ENCODE measurements at places on chromosomes 1 and 21.

GRCh38 chr1:171833091-171833825 lies 8.0 kb upstream of the DNM3 start:
- no peak for DNase-seq

- peak; percentile 39 for DNase-seq
These were observed 67.7 kb downstream of the MACF1 start for GRCh38 chr1:39272027-39272797.

- no peak for DNase-seq
These were observed 47.6 kb downstream of the TYW3 start for GRCh38 chr1:74780594-74780993.

DNA sequence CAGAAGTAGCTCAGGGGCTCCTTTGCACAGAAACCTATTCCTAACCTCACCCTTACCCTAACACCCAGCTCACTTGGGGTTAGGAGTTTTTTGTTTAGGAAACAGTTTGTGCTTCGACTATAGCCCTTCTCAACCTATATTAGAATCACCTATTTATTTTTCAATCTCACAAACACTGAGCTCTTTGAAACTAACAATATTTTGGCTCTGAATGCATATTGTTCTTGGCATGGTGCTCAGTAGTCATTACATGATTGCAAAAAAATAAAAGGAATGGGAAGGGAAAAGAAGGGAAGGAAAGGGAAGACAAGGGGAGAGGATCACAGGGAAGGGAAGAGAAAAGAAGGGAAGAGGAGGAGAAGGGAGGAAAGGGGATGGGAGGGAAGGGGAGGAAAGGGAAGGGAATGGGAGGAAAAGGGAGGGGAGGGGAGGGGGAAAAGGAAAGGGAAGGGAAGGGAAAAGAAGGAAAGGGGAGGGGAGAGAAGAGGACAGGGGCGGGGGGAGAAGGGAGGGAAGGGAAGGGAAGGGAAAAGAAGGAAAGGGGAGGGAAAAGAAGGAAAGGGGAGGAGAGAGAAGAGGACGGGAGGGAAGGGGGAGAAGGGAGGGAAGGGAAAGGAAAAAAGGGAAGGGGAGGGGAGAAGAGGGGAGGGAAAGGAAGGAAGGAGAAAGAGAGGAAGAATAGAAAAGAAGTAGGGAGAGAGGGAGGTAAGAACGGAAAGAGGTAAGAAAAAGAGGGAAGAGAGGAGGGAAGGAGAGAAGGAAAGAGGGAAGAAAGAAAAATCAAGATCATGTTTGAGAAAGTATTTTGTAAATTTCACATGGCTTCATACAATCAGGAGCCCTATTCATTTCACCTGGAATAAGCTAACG lies 484.1 kb upstream of the NFIA start:
- DNase-seq = no peak

- DNase-seq = no peak
These were observed 2.6 kb upstream of the PDC start for GRCh38 chr1:186463511-186463910.

- DNase-seq = no peak
These were observed 415.2 kb upstream of the DAB1 start for GRCh38 chr1:57839067-57839466.

DNA sequence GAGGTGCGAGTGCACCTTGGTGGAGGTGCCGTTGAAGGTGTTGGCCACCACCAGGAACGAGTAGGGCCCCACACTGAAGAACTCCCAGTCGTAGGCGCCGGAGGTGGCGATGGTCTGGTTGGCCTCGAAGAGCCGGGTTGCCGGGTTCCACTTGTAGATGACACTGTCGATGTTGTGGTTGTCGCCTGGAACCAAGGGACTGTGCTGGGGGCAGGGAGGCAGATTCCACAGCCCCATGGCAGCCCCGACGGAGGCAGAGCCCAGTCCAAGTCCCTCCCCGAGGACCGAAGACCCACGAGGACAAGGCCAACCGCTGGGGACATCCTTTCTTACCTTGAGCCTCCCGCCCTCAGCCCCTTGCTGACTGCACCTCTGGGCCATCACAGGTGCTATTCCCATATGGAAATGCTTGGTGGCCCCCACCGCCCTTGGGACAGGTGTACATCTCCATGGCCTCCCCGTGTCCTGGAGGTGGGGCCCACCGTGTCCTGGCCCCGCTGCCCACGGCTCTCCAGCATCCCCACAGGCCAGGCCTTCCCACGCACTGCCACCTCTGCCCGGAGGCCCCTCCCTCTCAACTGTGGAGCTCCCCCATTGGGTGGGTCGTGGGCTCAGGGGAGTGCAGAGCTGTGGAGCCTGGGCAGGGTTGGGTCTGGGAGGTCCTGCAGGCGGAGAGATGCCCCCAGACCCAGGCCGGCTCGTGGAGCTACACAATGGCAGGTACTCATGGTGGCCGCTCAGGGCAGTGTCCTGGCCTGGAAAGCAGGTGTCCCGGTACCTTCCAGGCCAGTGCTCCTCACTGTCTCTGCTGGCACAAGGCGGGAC lies 17.9 kb downstream of the KRTAP10-1 start:
- DNase-seq = no peak

GRCh38 chr21:22609802-22610201 lies 1611.6 kb downstream of the NCAM2 start:
- DNase-seq = no peak

- no peak for DNase-seq
These were observed 186.8 kb downstream of the APP start for GRCh38 chr21:25983745-25984144.

GRCh38 chr1:212622467-212622866 lies 13.9 kb downstream of the ATF3 start:
- no peak for DNase-seq

DNA sequence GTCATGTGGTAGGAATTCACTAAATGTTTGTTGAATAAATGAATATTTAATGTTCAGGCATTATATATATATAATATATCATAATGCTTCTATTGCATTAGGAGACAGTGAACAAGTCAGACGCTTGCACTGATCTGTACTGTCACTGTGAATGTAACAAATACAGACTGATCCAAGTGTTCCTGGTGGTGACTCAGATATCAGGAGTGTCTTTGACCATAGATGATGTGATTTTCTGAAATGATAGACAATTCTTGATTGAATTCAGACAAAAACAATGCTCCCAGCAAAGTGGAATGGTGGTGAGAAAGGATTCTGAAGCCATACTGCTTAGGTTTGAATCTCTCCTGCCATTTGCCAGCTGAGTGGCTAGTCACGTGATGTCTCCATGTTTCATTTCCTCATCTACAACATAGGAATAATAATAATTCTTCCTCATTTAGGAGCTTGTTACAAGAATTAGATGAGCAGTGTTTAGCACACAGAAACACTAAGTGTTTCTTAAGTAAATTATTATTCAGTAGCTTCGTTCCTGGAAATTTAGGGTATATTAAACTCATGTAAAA lies 71.0 kb downstream of the OLFML2B start:
- no peak for DNase-seq

DNA sequence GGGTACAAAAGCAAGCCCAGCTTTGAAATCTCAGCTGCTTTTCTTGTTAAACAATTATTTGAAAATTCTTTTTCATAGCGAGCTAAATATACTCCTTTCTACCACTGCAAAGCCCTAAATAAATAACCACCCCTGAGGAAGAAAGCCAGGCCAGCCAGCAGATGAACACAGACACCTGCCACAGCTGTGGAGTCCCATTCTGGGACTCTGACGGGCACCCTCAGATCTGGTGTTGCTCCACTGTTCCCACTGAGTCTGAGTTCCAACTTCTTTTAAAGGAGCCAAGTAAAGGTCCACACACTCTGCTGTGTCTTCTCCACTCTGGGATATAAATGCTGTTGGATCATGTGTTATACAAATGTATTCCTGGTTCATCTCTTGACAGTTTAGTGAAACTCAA lies 77.6 kb upstream of the COA6 start:
- DNase-seq = no peak

GRCh38 chr1:111222308-111223125 lies 5.0 kb upstream of the CHI3L2 start:
- DNase-seq = peak; percentile 77

DNA sequence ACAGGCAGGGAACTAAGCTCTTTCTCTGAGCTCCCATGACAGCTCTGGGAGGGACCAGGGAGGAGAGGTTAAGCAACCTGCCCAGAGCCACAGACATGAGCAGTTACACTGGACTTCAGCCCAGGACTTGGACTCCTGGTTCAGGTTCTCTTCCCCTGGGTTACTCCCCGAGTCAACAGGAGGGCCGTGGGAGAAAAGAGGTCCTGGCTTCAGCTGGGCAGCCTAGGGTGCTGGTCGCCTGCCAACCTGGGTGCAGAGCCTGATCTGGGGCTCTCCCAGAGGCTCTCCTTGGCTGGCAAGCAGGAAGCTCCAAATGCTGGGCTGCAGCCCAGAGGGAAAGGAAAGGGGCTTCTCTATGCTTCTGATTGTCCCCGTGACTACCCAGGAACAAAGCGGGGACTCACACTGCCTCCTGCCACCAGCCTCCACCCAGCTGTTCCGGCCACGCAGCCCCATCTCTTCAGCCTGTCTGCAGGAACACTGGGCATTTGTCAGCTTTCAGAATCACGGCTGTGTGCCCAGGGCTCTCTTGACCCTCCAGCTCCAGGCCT lies 141.8 kb downstream of the HIVEP3 start:
- no peak for DNase-seq

- DNase-seq = no peak
These were observed 687.7 kb upstream of the ADGRL4 start for GRCh38 chr1:79694241-79694640.

DNA sequence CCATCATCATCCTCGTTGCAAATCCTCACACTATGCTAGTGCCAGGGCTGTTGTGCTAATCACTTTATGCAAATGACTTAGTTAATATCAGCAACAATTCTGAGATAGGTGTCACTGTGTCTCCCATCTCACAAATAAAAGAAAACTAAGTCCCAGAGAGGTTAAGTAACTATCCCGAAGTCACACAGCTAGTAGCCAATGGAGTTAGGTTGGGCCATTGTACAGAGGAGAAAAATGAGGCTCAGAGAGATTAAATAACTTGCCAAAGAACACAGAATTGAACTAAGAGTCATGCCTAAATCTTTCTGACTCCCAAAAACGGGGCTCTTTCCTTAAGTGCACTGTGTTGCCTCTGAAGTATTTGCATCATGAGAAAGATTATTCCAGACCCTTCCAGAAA lies 146.4 kb downstream of the MIS18A start:
- DNase-seq = no peak

- DNase-seq = peak; percentile 21
These were observed 89.5 kb upstream of the CD53 start for GRCh38 chr1:110783292-110783918.

GRCh38 chr1:25579292-25580252 lies 36.2 kb downstream of the LDLRAP1 start:
- DNase-seq = no peak

GRCh38 chr1:228314315-228314657 lies 92.3 kb downstream of the TRIM11 start:
- DNase-seq = no peak

GRCh38 chr1:11927866-11928592 lies 1.8 kb upstream of the KIAA2013 start:
- DNase-seq = no peak

DNA sequence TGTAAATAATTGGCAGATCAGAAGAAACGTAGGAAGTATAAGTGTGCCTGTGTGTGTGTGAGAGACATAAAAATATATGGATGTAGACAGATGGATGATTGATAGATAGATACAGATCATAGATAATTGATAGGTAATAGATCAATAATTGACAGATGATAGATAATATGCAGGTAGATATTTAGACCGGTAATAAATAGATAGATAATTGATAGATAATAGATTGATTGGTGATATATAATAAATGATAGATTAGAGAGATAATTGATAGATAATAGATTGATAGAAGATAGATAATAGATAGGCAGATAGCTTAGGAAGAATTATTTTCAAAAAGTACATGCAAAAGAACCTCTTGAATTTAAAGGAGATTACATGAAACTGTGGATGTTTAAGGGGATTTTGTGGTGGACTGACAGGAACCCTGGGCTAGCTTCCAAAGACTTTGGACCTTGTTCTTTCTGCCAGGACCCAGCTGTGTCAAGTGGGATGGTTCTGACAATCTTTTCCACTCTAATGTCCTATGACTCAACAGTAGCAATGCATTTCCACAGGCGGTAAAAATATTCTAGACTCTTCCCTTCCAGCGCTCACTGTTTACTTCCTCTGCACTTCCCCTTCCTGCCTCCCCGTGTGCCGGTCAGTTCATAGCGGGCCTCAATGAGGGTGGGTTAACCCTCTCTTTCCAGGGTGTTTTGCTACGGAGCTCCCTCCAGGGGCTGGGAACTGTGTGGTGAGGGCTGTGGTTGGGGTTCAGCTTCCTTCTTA lies 39.4 kb downstream of the KCNJ15 start:
- DNase-seq = no peak

DNA sequence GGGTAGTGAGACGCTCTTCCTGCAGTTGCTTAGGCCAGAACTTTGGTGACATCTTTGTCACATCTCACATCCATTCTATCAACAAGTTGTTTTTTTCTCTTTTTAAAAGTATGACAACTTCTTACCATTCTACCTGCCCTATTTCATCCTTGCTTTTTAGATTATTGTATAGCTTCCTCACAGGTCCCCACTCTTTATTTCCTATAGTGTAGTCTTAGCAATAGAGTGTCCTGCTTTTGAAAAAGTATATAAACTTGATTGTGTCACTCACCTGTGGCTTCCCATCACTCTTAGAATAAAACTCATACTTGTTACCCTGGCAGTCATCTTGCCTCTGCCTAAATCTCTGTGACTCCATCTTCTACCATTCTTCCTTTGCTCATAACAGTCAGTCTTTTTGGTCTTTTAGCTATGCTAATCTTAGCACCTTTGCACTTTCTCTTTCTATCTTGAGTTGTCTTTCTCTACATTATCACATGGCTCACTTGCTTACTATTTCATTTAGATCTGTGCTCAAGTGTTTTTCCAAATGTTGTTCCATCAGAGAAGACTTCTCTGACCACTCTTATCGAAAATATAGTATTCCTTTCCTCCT lies 9.5 kb downstream of the CDC73 start:
- no peak for DNase-seq

- no peak for DNase-seq
These were observed 46.5 kb upstream of the PARP1 start for GRCh38 chr1:226454349-226454748.

DNA sequence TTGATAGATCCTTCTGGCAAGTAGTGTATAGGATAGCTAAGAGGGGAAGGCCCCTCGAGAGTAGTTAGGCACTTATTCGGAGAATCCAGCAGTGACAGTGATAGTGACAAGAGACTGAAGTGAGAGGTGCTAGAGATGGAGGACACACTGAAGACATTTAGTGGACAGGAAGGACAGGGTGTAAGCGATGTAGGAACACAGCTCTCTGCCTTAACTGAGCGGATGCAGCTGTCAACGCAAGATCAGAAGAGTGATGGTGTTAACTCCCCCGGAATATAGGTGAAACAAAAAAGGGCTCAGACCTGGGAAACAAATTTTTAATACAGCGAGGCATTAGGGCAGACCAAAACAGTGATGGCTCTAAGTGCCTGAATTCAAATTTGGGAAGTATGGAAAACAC lies 15.8 kb downstream of the SOD1 start:
- DNase-seq = no peak

DNA sequence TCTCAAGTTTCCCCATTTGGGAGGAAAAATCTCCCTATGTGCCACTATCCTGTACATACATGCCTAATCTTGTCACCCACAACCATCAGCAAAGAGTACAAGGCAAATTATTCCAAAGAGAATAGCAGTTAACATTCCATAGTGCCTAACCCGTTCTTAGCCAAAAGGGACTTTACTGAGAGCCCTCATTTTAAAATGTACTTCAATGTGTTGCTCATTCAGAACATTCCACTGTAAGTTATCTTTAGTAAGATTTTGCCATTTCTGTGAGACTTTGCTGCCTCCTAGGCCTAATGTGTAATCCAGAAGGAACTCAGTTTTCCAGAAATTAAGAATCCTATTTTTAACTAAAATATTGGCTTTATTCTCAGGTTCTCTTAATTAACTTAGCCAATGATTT lies 11.3 kb upstream of the MRPL55 start:
- DNase-seq = no peak

Data from ovary (tissue), 10 donors.